ENCODE measurements at places on chromosomes 16 and 17.

GRCh38 chr16:70582280-70582978 is 58.8 kb downstream of the SF3B3 start:
- no peak for DNase-seq

GRCh38 chr17:43312011-43312410 is 78.2 kb upstream of the RNU2-1 start:
- no peak for DNase-seq

DNA sequence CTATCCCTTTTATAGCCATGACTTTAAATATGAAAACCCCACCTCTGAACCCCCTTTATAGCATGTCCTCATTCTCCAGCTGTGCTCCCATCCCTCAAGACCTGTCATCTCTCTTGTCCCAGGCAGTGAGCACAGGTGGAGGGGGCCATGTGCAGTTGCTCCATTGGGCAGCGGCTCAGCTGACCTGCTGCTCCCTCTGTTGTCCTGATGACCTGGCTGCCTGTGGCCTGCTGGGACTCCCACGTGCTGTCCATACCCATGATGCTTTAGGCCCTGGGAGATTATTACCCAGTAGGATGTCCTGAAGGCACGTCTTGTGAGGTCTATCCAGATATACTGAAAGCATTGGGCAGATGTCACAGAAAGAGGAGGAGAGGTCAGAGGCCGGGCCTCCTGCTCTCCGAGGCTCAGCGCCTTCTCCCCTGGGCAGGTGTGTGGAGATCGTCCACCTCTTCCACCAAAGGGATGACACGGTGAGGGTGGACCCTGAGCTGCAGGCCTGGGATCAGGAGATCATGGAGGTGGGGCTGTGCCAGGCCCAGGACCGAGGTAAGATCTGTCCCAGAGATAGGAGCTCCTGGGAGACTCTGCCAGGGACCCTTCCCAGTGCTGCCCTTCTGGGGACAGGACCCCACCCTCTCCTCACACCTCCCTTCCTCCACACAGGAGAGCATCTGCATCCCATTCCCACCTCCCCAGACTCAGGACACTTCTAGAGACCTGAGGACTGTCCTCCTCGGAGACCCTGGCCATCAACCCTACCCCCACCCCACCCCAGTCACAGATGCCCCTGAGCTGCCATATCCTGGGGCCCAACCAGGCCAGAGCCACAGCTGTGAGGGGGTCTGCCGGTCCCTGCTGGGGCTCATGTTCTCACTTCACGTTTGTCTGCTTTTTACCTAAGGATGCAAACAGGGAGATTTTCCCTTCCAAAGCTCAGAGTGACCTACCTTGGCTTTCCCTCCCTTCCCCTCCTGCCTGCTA is 58.0 kb downstream of the GOSR1 start:
- no peak for DNase-seq

GRCh38 chr16:89052890-89053724 is 40.5 kb upstream of the ACSF3 start:
- no peak for DNase-seq

DNA sequence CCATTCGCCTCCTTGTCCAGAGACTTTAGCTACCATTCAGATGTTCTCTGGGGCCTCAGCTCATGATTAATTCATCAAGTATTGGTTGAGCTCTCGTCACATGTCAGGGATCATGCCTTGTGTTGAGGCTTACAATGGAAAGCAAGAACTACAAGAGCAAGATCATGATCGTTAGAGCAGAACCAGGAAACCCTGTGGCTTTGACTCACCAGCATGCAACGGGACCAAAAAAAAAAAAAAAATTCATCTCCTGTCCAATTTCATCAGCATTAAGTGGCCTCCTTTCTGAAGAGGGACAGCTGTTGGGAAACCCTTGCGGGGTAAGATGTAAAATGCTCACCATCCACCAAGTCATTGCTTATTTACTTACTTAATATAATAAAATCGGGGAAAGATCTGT is 12.1 kb upstream of the USP10 start:
- DNase-seq = no peak

GRCh38 chr16:34648-34987 is 18.8 kb downstream of the POLR3K start:
- DNase-seq = no peak

- DNase-seq = no peak
Observed at GRCh38 chr17:72691586-72691985, 400.9 kb downstream of the SLC39A11 start.

- DNase-seq = no peak
Observed at GRCh38 chr17:19671433-19671832, 22.9 kb downstream of the ALDH3A2 start.

DNA sequence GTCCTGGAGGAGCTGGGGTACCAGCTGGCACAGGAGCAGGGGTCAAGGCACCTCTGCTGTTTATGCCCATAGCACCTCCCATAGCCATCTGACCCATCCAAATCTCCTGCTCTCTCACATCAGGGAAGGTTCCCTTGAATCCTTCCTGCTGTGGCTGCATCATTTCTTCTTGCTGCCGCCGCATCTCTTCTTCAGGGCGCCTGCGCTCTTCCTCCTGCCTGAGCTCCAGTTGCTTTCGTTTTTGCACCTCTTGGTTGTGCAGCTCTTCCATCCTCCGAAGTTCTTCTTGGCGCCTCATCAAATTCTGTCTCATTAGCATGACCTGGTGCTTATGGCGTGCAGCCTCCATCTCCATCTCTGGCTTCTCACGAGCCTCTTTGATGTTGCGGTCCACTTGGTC is 2.0 kb upstream of the NOB1 start:
- no peak for DNase-seq

DNA sequence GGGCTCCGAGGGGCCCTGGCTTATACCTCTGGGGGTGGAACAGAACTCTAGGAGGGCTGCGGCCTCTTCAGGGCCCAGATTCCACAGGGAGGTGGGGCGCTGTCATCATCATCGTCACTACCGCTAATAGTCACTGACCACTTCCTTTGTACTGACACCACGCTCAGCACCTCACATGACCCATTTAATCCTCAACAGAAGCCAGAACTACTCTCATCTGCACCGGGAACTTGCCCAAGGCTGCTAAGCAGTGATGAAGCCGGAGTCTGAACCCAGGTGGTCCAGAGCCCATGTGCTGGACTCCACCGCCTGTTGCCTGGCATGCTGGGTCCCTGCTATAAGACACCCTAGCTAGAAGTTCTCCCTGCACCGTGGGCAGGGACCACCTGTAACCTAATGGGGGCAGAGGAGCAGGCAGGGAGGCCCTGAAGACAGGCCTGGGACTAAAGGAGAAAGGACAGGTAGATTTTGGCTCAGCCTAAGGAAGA is 12.0 kb downstream of the UNC13D start:
- peak; percentile 88 for DNase-seq

GRCh38 chr16:81553080-81553813 is 108.6 kb downstream of the CMIP start:
- DNase-seq = no peak

- DNase-seq = no peak
Observed at GRCh38 chr16:49604602-49605001, 231.0 kb downstream of the C16orf78 start.

- DNase-seq = no peak
Observed at GRCh38 chr17:76572201-76572910, 13.3 kb downstream of the ST6GALNAC2 start.

DNA sequence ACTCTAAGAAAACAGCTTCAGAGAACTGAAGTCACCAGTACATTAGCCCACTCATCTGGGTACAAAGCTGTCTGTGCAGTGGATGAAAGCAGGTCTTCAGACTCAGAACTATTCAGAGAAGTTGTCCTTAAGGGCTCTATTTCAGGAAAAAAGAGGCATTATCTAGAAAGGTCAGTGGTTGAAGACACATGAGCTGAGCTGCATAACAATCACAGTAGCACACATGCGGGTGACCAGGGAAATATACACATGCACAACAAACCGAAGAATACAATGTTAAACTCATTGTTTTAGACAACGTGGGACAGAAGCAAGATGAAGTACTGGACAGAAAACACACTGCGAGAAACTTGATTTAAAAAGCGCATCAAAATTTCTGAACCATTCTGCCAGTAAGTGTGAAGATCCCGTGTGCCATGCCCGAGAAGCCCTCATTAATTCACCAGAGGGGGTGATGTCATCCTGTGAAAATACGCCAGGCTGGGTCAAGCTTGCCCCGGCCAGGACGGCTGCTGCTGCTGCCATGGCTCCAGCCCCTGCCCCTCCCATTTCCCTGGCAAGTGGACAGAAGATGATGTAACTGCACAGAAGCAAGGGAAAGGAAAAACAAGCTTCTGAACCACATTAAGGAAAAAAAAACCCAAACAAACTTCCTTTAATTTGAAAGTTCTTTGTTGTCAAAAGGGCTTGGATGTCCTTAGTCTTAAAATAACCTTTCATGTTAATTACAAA is 10.1 kb downstream of the DYNC1LI2 start:
- no peak for DNase-seq

DNA sequence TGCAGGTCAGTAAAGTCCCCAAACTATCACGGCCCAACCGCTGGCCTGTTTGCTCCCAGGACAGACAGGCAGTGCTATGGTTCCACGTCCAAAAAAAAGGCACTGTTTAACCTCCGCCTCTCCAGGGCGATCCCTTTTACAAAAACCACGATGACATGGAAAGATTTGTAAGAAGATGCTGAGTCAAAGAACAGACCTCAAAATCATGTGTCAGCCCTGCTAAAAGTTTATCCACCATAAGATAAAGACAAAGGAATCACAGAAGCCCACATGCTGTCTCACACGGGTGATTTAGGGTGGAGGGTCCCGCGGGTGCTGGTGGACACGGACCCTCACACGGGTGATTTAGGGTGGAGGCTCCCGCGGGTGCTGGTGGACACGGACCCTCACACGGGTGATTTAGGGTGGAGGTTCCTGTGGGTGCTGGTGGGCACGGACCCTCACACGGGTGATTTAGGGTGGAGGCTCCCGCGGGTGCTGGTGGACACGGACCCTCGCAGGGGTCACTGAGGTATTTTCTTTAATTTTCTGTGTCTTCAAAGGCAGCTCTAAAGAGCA is 117.2 kb upstream of the METRNL start:
- peak; percentile 6 for DNase-seq

DNA sequence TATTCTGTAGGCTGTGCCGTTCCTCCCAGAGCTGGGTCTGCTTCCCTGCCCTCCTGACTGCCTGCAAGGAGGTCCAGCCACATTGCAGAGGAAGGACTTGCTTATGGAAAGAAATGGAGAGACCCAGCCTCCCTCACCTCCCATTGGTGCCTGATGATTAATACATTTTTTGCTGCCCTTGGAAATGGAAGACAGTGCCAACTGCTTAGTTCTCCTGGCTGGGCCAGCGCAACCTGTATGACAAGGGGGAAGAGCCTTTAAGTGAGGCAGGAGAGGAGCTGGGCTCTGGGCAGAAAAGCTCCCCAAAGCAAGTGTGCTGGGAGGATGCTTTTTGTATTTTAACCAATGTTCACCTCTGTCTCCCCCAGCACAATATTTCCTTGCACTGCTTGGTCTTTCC is 238.5 kb downstream of the SOX9 start:
- no peak for DNase-seq

DNA sequence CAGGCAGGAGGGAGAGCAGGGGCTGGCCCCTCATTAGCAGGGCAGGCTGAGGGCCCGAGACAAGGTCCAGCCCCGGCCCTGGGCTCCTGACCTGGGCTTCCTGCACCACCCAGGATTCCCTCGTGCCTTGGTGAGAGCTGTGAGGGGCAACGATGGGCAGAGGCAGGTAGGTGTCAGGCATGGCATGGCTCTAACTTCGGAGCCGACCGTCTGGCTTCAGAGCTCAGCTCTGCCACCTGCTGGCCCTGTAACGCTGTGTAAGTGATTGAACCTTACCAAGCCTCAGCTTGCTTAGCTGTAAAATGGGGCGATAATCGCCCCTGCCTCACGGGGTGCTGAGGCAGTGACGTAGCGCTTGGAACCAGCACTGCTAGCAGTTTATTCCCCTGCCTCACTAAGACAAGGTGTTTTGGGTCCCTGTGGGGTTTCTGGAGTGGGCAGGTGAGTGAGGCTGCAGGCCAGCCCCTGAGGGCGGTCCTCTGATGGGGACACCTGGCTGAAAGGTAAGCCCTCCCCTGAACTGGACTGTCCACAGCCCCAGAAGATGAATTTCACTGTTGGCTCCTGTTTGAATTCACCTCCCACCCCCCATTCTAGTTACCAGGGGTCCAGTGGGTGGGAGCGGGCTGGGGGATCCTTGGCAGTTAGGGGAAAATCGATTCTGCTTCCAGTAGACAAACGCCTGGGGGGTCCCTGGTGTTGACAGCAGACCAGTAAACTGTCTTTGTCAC is 184.8 kb upstream of the GSE1 start:
- DNase-seq = no peak

DNA sequence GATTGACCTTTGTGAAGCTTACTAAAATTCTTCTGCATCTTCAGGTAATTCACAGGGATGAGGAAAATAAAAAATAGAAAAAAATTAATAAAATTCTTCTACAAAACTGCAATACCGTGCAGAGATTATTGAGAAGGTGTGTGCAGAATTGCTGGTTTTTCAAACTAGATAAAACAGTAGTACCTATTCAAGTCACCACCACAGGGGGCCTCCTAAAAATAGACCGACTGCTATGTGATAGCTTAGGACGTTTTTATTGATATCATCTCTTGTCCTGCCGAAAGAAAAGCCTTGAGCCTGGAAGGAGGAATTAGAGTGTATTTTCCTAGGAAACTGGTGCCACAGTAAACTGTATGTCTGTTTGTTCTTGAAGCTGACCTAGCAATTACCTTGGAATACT is 325.9 kb downstream of the ZFHX3 start:
- no peak for DNase-seq

- no peak for DNase-seq
Observed at GRCh38 chr17:60473788-60474187, 51.5 kb downstream of the CHCT1 start.

DNA sequence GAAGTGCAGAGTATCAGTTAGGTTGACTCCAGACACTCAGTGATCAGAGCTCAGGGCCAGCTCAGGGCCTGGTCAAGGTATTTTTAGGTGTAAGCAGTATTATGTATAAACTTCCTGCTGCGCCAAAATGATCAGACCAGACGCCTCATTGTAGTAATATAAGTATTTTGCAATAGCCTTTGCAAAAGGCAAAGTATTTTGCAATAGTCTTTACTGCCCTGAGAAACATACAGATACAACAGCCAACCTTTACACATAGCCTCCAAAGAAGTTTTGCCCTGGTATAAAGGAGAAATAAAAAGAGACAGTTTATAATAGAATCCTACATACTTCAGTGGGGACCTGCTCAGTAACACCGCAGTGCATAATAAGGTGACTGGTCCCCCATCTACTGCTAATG is 333.0 kb upstream of the EEF2KMT start:
- DNase-seq = no peak

GRCh38 chr17:48110761-48111160 is 3.2 kb downstream of the SNX11 start:
- no peak for DNase-seq

DNA sequence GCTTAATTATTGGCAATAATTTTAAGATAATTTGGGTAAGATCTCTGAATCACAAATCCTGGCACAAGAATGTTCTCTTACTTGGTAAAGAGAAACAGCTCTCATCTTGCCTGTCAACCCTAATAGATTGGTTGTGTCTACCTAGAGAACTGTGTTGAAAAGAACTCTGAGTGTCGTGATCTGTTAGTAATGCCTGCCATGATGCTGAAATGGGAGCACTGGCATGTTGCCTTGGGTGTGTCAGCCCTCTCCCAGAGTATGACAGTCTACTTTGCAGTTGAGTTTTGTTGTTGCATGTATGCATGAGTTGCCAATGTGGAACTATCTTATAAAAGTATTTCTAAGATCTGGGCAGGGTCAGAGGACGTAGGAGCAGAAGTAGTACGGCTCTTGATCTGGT is 221.4 kb downstream of the MAF start:
- no peak for DNase-seq

All from WERI-Rb-1 (cell line).